ENCODE measurements at places on chromosomes 6 and 20. TPM values are rescaled to one million over a fixed set of nuclear protein-coding genes. Genes with fewer than 3 reads are reported as not detected.

Gene SIRPB1
- 1.6 TPM for total RNA-seq

Gene ENPP3
- total RNA-seq, result 5.7 TPM

Gene PRSS16
- 0.98 TPM for total RNA-seq

Gene MROH8
- 1.1 TPM for total RNA-seq

Gene CAGE1
- total RNA-seq, result 0.13 TPM

Gene XKR7
- not detected for total RNA-seq

Gene DCDC2
- not detected for total RNA-seq

Gene RNF217
- 1.8 TPM for total RNA-seq

Gene VSTM2L
- total RNA-seq, result not detected

Gene NR2E1
- total RNA-seq, result not detected

Gene PPP1R14C
- total RNA-seq, result not detected

Gene MOG
- not detected for total RNA-seq

Gene LY6G5C
- total RNA-seq, result 4.7 TPM

Gene LY6G6C
- not detected for total RNA-seq

Gene HLA-DPB1
- 12.3 TPM for total RNA-seq

Gene TBXT
- total RNA-seq, result not detected

Data from activated T-helper 1 cell treated with anti-CD3 and anti-CD28 coated beads, Interleukin-12 subunit alpha, Interleukin-12 subunit beta, Interleukin-2, Interleukin-4 antibody, amounts not matched to agents 30 ng/mL and 10 ng/mL and 1 ng/mL, durations not matched to agents 14 hours and 24 hours and 36 hours (primary cell).